HCT116 (cell line): ENCODE measurements at places on chromosomes 4 and X. TPM values are rescaled to one million over a fixed set of nuclear protein-coding genes. Genes with fewer than 3 reads are reported as not detected.

DNA sequence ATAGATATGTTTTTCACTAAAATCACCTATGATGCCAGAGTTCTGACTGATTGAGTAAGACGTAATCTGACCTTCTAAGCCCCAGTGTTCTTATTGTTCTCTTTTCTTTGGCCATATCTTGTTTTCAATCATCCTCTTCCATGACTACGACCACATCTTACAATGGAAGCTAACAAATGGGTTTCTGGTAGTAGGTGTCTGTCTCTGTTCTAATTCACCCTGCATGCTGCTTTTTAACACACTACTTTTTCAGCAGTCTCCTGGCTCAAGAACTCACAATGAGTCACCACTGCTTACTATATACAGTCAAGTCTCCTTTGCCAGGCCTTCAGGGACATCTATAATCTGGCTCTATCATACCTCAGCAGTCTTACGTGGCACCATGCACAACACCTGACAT, 146.1 kb downstream of the NEXMIF start:
- H3K36me3 ChIP-seq, result no peaks in the 10 kb centered on the region
- H3K27ac ChIP-seq, result no peak overlapping the region
- H3K4me3 ChIP-seq, result no peak overlapping the region
- DNase-seq, result no peak

IQCM gene
- total RNA-seq, result 0.20 TPM

- DNase-seq, result no peak
- H3K4me3 ChIP-seq, result no peak overlapping the region
- no peaks in the 10 kb centered on the region; the same call in 1 of the 2 replicates for H3K4me1 ChIP-seq
- no peaks in the 10 kb centered on the region for H3K27me3 ChIP-seq
These were observed 11.8 kb downstream of the UGT2B15 start for GRCh38 chr4:68658672-68659071.

GRCh38 chr4:18314731-18315130, 293.2 kb upstream of the LCORL start:
- H3K4me1 ChIP-seq, result no peaks in the 10 kb centered on the region
- H3K27me3 ChIP-seq, result no peaks in the 10 kb centered on the region
- no peaks in the 10 kb centered on the region for H3K36me3 ChIP-seq

DUX4 gene
- not detected for total RNA-seq

- no peak overlapping the region for H3K27ac ChIP-seq
- H3K36me3 ChIP-seq, result no peaks in the 10 kb centered on the region
- no peak overlapping the region for H3K4me3 ChIP-seq
- peaks cover 23% of the 10 kb centered on the region for H3K27me3 ChIP-seq
- no peaks in the 10 kb centered on the region for H3K4me1 ChIP-seq
These were observed 233.4 kb downstream of the CFAP299 start for GRCh38 chr4:80568891-80569290.

DCAF8L2 gene
- total RNA-seq, result not detected

DNA sequence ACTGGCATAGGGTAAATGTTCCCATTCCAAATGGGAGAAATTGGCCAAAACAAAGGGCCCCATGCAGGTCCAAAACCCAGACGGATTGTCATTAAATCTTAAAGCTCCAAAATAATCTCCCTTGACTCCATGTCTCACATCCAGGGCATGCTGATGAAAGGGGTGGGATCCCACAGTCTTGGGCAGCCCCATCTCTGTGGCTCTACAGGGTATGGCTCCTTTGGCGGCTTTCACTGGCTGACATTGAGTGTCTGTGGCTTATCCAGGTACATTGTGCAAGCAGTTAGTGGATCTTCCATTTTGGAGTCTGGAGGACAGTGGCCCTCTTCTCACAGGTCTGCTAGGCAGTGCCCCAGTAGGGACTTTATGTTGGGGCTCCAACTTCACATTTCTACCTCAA, 772.9 kb upstream of the INTU start:
- H3K36me3 ChIP-seq, result no peaks in the 10 kb centered on the region
- no peak for DNase-seq
- H3K4me1 ChIP-seq, result no peaks in the 10 kb centered on the region
- no peak overlapping the region for H3K4me3 ChIP-seq
- H3K27me3 ChIP-seq, result no peaks in the 10 kb centered on the region

- DNase-seq, result no peak
- H3K27me3 ChIP-seq, result no peaks in the 10 kb centered on the region
- no peaks in the 10 kb centered on the region for H3K4me1 ChIP-seq
- H3K4me3 ChIP-seq, result no peak overlapping the region
- no peaks in the 10 kb centered on the region for H3K36me3 ChIP-seq
- no peak overlapping the region for H3K27ac ChIP-seq
These were observed 14.8 kb downstream of the NDNF start for GRCh38 chr4:121057466-121057922.

GRCh38 chrX:1453395-1453783, 680 bp upstream of the ASMTL start:
- H3K27ac ChIP-seq, result peak overlapping the region; percentile 66; the same call in 1 of the 2 replicates
- H3K4me1 ChIP-seq, result peaks cover 8% of the 10 kb centered on the region; the same call in 1 of the 2 replicates
- no peak for DNase-seq
- peaks cover 10% of the 10 kb centered on the region; the same call in 1 of the 2 replicates for H3K36me3 ChIP-seq

- no peak overlapping the region for H3K4me3 ChIP-seq
- no peak overlapping the region for H3K27ac ChIP-seq
- no peaks in the 10 kb centered on the region for H3K4me1 ChIP-seq
These were observed 215.1 kb downstream of the DCHS2 start for GRCh38 chr4:154276496-154276895.

DNA sequence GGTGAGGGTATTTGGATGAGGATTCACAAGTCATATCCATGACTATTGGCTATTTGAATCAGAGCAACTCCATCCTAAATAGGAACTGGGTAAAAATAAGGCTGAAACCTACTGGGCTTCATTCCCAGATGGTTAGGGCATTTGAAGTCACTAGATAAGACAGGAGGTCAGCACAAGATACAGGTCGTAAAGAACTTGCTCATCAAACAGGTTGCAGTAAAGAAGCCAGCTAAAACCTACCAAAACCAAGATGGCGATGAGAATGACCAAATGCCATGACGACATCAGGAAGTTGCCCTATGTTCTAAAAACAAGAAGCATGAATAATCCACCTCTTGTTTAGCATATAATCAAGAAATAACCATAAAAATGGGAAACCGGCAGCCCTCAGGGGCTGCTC, 224.9 kb downstream of the PACRGL start:
- no peaks in the 10 kb centered on the region for H3K36me3 ChIP-seq
- H3K27ac ChIP-seq, result no peak overlapping the region
- DNase-seq, result no peak
- H3K4me3 ChIP-seq, result no peak overlapping the region

- no peaks in the 10 kb centered on the region for H3K4me1 ChIP-seq
- no peak overlapping the region for H3K4me3 ChIP-seq
These were observed 125.1 kb downstream of the ANAPC4 start for GRCh38 chr4:25502115-25502514.

ZDHHC15 gene
- total RNA-seq, result not detected

- no peak for DNase-seq
- no peaks in the 10 kb centered on the region for H3K4me1 ChIP-seq
- H3K27me3 ChIP-seq, result no peaks in the 10 kb centered on the region
- H3K4me3 ChIP-seq, result no peak overlapping the region
- H3K36me3 ChIP-seq, result no peaks in the 10 kb centered on the region
These were observed 68.7 kb upstream of the SPRY1 start for GRCh38 chr4:123327846-123328429.

DNA sequence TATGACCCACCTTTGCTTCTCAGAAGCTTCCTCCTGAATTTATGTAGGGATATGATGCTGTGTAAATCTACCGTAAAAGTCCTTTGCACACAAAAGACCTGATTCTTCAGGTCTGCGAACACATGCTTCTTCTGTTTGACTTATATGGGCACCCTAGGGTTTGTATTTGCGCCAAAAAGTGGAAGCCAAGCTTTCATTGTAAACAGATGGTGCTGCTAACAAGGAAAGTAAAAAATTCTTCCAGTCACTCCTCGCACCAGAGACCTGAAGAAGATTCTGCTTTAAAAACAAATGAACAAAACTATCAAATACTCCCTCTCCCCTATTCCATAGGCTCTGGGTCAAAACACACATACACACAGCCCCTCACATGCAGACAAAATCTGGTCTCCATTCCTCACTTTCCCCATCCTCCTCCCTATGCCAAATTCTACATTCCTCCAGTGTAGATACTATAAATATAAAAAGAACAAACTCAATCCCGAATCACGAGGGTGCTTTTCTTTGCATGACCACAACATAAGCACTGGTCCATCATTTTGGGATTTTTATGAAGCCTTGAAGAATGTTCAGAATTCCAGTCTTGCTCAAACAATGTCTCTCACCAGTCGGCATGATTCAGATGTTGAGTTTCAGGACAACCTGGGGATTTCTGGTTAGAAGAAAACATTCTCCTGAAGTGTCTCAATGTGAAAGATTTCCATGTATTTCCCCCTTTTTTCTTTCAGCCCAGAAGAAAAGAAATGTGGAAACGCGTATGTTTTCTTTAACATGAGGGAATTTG, 125.1 kb downstream of the PALLD start:
- H3K27ac ChIP-seq, result no peak overlapping the region; the same call in 1 of the 2 replicates
- no peaks in the 10 kb centered on the region for H3K27me3 ChIP-seq
- H3K4me3 ChIP-seq, result no peak overlapping the region
- H3K36me3 ChIP-seq, result no peaks in the 10 kb centered on the region

CSN1S1 gene
- not detected for total RNA-seq

TRPC5OS gene
- 0.07 TPM for total RNA-seq

- no peak overlapping the region for H3K4me3 ChIP-seq
- H3K36me3 ChIP-seq, result no peaks in the 10 kb centered on the region
- peaks cover 13% of the 10 kb centered on the region for H3K4me1 ChIP-seq
- DNase-seq, result no peak
- no peaks in the 10 kb centered on the region for H3K27me3 ChIP-seq
These were observed 20.9 kb upstream of the PLAC1 start for GRCh38 chrX:134679221-134679620.

SOWAHB gene
- total RNA-seq, result 3.0 TPM
